ENCODE measurements at places on chromosomes 6 and 20. TPM values are rescaled to one million over a fixed set of nuclear protein-coding genes. Genes with fewer than 3 reads are reported as not detected.

- H3K4me1 ChIP-seq = peaks cover 26% of the 10 kb centered on the region
- H3K4me3 ChIP-seq = peak overlapping the region; percentile 92
- no peak overlapping the region for H3K27ac ChIP-seq
- H3K36me3 ChIP-seq = no peaks in the 10 kb centered on the region
- peaks cover 4% of the 10 kb centered on the region for H3K27me3 ChIP-seq
Observed at GRCh38 chr20:32764005-32764960, 2.1 kb downstream of the DNMT3B start.

DNA sequence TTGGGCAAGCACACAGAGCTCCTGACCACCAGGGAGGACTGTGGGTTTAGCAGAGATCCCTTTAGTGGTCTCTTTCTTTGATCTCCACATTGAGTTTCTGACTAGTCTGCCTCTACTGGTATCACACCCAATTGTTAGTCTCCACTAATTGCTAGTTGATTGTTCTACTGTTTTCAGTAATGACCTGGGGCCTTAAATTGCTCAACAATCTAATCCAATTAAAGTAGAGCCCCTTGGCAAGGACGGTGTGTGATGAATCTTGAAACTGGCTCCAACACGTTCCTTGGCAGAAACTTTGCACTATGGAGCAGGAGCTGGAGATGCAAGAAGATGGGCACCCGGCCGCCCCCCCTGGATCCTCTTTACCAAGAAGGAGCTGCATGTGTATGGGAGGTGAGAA, 12.3 kb downstream of the FAM50B start:
- peaks cover 26% of the 10 kb centered on the region for H3K27me3 ChIP-seq
- no peak for DNase-seq
- no peaks in the 10 kb centered on the region for H3K36me3 ChIP-seq
- no peaks in the 10 kb centered on the region for H3K4me1 ChIP-seq
- no peak overlapping the region for H3K4me3 ChIP-seq

The PTCHD4 gene
- total RNA-seq = not detected

DNA sequence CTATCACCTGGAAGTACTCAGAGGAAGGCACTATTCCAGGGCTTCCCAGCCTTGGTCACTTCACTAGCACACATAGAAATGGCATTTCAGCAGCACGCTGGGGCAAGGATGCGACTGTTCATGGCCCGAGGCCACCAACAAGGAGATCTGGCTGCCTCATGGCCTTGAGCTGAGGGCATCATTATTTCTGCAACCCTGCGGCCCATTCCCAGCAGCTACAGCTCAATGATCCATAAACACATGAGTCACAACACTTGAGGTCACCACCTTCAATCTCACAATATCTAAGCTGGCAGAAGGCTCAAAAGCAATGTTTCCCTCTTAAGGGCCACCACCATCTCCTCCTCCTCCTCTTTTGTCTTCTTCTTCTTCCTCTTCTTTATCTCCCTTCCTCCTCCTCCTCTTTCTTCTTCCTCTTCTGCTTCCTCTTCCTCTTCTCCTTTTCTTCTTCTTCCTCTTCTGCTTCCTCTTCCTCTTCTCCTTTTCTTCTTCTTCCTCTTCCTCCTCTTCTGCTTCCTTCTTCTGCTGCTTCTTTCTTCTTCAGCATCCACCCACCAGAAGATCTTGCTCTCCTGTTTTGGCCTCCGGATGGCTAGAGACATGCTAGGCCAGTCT, 382.9 kb upstream of the CNR1 start:
- no peaks in the 10 kb centered on the region for H3K36me3 ChIP-seq
- H3K4me1 ChIP-seq = no peaks in the 10 kb centered on the region

GRCh38 chr6:92124200-92124651, 1295.1 kb downstream of the EPHA7 start:
- H3K27ac ChIP-seq = no peak overlapping the region
- H3K36me3 ChIP-seq = no peaks in the 10 kb centered on the region
- DNase-seq = no peak

GRCh38 chr20:32124916-32125454, 15.5 kb downstream of the TM9SF4 start:
- peaks cover 14% of the 10 kb centered on the region for H3K36me3 ChIP-seq
- no peaks in the 10 kb centered on the region for H3K4me1 ChIP-seq
- H3K4me3 ChIP-seq = no peak overlapping the region
- H3K27me3 ChIP-seq = no peaks in the 10 kb centered on the region
- DNase-seq = no peak
